ENCODE measurements at places on chromosomes 2 and 18. TPM values are rescaled to one million over a fixed set of nuclear protein-coding genes. Genes with fewer than 3 reads are reported as not detected.

Gene CROCC2
- not detected for total RNA-seq

Gene SERPINB12
- not detected for total RNA-seq

Gene GLI2
- total RNA-seq, result 11.3 TPM

Gene NEURL3
- total RNA-seq, result not detected

Gene RAB6C
- total RNA-seq, result 0.11 TPM

Gene KCTD18
- 20.3 TPM for total RNA-seq

Gene NMUR1
- 0.26 TPM for total RNA-seq
